ENCODE measurements at places on chromosomes 11 and 22.

GRCh38 chr22:37633625-37634416, 5.6 kb upstream of the SH3BP1 start:
- peak; percentile 48 for DNase-seq

DNA sequence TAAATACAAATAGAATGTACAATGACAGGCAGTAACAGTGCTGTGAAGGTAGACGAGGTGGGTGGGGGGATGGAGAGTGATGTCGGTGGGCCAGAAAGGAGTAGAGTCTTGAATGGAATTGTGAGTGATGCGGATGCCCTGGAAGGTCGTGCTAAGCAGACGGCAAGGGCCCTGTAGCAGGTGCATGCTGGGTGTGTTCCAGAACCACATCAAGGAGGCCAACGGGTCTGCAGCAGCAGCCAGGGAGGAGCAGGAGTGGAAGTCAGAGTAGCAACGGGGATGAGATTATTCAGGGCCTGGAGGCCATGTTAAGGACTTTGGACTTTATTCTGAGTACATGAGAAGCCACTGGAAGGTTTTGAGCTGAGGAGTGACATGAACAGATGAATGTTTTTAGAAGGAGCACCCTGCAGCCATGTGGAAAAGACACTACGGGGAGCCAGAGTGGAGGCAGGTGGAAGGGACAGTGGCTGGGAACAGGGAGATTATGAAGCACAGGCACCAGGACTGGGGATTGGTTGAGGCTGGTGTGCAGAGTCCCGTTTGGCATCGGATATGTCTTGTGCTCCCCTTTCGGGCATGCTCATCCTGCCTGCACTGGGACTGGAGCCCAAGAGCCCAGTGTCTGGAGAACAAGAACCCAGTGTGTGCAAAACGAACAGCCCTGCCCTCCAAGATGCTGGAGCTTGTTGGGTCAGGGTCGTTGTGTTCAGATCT, 74.1 kb downstream of the COMMD9 start:
- no peak for DNase-seq

GRCh38 chr11:396511-396947, 2.5 kb downstream of the PKP3 start:
- DNase-seq = no peak

- DNase-seq = no peak
Measured at GRCh38 chr11:2314136-2314524, 12.3 kb downstream of the TSPAN32 start.

DNA sequence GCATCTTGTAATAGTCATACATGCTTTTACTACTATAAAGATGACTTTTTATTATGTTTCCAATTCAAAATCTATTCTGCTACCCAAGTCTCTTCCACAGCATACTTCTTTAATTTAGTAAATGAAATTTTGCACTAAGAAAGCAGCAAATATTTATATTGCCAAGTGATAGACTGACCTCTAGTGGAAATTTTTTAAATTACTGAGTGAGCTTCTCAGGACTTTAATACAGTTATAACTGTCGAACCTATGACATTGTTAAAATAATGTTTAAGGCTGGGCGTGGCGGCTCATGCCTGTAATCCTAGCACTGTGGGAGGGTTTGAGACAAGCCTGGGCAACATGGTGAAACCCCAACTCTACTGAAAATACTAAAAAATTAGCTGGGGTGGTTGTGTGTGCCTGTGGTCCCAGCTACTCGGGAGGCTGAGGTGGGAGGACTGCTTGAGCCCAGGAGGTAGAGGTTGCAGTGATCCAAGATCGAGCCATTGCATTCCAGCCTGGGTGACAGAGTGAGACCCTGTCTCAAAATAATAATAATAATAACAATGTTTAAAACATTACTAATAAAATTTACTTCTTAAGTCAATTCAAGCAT, 27.3 kb downstream of the STK33 start:
- peak; percentile 28 for DNase-seq

DNA sequence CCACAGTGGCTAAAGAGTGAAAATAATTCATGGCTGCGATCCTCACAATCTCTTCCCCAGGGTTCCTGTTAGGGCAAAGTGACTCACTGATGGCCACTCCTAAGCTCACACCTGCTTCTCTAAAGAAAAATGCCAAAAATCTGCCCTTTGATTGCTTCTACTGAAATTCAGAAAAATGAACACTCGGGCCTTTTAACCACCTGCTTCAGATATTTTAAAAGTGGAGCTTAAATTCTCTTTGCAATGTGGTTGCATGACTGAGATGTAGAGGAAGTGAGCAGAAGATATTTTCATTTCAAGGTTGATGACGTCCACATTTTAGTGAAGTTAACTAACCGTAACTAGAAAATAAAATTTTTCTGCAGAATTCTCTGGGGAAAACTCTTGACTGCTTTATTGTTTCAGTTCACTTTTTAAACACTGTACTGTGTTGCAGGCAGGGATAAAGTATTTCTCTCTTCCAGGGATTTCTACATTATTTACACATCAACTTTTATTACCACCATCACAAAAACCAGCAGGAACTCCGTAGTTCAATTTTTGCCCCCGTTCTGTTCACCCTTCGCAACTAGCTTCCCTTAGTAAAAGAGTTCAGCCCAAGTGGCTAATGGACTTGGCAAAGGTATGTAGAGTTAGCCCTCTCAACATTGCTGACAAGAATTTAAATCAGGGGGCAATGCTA, 8.5 kb downstream of the RAB30 start:
- DNase-seq = peak; percentile 64

- peak; percentile 18 for DNase-seq
Measured at GRCh38 chr11:65504674-65505465, 6.0 kb downstream of the MALAT1 start.

GRCh38 chr11:62974848-62975522, 9.8 kb downstream of the SLC22A6 start:
- DNase-seq = no peak

GRCh38 chr11:2134022-2135010, 4.9 kb downstream of the IGF2 start:
- no peak for DNase-seq

DNA sequence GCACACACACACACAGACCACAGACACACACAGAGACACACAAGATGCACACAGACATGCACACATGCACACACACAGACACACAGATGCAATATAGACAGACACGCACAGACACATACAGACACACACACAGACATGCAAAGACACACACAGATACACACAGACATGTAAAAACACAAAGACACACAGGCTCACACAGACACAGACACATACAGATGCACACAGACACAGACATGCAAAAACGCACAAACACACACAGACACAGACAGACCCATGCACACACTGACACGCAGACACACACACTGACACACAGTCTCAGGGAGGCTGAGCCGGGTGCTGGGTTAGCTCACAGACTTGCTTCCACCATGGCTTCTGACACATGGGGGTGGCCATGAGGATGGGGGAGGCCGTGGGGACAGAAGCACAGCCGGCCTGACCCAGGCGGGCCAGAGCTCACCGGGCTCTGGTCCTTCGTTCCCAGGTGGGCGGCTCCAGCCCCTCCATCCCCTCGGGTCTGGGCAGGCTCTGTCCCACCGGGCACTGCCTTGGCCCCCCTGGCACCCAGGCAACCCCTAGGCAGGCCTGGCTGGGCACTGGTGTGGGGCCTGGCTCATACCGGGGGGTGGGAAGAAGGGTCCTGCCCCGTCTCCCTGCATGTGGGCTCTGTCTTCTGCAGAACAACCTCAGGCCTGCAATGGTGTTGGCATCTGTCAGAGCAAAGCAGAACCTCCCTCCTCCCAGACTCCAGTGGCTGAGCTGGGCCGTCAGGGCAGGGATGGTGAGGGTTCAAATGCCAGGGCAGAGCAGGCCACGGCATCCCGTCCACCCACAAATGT, 1489.5 kb downstream of the BRD1 start:
- no peak for DNase-seq

DNA sequence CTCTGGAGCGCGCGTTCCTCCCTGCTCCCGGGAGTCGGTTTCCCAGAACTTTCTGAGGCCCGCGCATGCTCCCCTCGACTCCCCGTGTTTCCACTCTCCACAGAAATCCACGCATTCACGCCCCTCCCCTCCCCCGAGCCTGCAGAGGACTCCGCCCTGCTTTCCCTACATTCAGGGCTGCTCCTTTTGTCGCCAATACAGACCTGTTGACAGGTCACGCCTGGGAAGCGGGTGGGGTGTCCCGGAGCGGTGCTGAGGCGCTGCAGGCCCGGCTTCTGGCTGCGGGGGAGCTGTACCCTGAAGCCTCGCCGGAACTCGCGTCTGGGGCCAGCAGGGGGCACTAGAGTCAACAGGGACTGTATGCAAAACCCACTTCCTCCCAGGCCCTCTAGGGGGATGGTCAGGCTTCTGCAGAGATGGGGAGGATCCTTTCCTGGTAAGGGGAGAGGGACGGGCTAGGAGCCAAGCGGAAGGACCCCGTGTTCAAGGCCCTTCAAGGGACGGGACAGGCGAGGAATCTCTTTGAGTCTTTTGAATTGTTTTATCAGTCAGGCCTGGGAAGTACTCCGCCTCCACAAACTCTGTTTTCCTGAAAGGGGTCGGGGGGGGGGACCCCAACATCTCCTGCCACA, at the start of gene PRAME:
Gene PRAME, minus strand, starts transcription at position 294 of the 632 bp plus-strand sequence. CDS start 2,433 bp downstream, outside the sequence.
- no peak for DNase-seq

DNA sequence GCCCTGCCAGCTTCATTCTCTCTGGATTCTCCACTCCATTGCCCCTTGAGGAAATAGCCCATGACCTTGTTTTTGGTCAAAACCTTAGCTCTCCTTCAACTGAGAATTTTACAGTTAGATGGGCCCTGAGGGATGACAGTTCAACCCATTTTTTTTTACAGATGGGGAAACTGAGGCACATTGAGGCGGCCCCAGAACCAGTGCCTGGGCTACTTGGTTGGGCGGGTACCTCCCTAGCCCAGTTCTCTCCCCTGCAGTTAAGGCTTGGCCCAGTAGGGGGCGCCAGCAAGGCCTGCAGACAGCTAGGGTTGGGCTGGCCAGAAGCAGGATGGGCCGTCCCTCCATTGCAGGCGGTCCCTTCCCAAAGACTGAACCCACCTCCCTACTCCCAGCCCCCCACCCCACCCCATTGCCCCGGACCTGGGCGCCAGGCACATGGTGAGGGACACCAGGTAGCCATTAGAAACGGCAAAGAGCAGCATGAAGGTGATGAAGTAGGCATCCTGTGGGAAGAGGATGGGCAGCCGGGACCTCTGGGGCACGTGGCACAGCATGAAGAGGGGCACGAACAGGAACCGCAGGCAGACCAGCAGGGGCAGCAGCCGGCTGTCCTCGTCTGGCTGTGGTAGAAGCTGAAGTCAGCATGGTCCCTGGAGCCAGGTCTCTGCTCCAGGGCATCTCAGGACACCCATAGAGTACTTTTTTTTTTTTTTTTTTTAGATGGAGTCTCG, 7.6 kb downstream of the SLC29A2 start:
- DNase-seq = no peak

DNA sequence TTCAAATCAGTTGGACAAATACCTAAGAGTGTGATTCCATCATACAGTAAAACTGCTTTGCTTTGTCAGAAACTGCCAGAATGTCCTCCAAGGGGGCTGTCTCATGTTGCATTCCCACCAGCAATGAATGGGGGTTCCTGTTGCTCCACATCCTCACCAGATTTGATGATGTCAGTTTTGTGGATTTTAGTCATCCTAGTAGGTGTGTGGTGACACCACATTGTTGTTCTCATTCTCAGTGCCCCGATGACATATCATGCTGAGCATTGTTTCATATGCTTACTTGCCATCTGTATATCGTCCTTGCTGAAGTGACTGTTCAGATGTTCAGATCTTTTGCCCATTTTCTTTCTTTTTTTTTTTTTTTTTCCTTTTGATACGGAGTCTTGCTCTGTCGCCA, 37.0 kb downstream of the CDPF1 start:
- DNase-seq = no peak

All from stromal cell of bone marrow (primary cell).